Stimulated activated CD4-positive, alpha-beta T cell treated with anti-CD3 and anti-CD28 coated beads, Interleukin-2, amount 100 ng/mL, for 24 hours (primary cell): ENCODE measurements at places on chromosomes 16 and 17.

GRCh38 chr17:38926293-38927070 lies 1.1 kb downstream of the LASP1NB start:
- DNase-seq = no peak

DNA sequence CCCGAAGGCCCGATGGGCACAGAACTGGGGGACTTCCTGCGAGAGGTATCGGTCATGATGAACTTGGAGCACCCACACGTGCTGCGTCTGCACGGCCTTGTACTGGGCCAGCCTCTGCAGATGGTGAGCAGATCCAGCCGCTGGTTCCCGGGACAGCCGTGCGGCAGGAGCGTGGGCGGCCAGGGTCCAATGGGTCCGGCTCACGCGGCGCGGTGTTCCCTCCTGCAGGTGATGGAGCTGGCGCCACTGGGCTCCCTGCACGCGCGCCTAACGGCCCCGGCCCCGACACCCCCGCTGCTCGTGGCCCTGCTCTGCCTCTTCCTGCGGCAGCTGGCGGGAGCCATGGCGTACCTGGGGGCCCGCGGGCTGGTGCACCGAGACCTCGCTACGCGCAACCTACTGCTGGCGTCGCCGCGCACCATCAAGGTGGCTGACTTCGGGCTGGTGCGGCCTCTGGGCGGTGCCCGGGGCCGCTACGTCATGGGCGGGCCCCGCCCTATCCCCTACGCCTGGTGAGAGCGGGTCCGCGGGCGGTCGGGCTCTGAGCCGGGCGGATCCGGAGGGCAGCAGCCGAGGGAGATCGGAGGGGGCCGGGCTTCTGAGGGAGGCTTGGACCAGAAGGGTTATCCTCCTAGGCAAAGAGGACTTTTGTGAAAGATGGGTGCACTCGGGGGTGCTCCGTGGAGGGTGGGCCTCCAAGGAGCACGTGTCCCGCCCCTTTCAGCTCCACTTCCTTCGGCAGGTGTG lies 3.0 kb downstream of the TNK1 start:
- peak; percentile 83 for DNase-seq

GRCh38 chr17:75514919-75515495 lies 330 bp downstream of the CASKIN2 start:
- DNase-seq = no peak

- no peak for DNase-seq
Measured at GRCh38 chr17:56441308-56441707, 152.2 kb upstream of the NOG start.

GRCh38 chr17:73826181-73826871 lies 182.1 kb upstream of the SDK2 start:
- no peak for DNase-seq

GRCh38 chr17:37787055-37787757 lies 42.3 kb upstream of the HNF1B start:
- DNase-seq = no peak

- no peak for DNase-seq
Measured at GRCh38 chr17:82440469-82440981, 10.0 kb downstream of the CYBC1 start.

DNA sequence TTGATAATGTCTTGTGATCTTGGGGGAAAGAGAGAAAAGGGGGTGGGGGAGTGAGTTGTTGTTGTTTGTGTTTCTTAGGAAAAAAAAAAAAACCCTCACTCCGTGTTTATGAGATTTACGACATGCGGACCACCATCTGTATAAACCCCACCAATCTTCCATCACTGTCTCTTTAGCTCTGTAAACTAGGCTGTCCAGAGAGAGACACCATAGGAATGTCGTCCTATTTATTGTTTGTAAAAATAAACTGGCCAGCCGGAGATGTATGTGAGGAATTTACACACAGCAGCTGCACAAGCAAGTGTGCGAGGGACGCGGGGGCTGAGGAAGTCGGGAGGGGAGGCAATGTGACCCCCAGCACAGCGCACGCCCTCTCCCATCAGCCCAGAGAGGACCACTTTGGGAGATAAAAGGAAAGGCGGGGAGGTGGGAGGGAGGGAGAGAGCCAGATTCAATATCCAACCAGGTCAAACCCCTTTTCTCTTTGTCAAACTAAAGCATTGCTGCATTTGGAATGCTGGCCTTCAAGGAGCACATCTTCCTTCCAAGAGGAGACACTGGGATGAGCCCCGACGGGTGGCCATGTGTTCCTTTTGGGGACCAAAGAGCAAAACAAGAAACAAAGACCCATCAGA lies 136.2 kb upstream of the SALL1 start:
- DNase-seq = no peak

DNA sequence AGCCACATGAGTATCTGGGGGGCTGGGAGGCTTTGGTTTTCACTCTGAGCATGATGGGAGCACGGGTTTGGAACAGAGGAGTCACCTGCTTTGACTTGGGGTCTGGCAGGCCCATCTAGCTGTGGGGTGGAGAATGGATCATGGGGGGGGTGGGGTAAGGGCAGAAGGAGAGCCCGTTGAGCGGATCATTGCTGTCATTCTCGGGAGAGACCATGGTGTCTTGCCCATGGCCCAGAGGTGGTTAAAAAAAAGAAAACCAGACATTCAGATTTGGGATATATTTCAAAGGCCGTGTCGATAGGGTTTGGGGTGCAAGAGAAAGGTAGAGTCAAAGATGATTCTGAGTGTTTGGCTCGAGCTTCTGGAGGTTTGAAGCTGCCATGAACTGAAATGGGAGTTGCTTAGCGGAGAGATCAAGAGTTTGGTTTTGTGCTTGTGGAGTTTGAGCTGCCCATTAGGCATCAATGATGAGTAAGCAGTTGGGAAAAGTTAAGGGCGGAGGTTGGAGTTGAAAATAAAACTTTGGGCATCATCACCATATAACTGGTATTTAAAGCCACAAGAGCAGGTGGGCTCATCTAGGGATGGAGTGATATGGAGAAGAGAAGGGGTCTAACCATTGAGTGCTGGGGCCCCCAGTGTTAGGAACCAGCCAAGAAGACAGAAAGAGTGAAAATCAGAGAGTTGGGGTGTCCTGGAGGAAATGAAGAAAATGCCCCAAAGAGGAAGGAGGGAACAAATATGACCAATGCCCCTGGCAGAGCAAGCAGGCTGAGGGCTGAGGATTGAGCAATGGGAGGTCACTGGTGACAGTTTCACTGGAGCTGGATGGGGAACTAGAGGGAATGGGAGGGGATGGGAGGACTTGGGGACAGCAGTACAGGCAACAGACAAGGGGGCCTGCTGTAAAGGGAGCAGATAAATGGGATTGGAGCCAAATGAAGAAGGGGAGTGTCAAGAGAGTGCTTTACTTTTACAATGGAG lies 1.9 kb downstream of the NOD2 start:
- no peak for DNase-seq

DNA sequence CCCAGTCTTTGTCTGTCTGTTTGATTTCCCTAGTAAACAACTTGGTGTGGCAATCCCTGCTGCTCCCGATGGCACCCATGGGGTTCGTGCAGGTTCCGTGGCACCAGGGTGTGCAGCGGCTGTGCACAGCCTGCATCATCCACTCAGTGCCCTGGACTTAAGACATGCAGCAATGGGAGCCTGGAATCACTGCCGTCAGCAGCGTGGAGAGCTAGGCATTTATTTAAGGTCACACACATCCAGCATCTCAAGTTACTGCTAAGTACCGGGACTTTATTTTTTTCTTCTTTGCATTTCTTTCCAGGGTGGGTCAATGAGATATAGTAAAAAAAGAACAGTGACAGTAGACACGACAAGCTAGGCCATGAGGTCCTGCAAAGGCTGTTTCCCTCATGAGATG lies 2.8 kb downstream of the DHRS7C start:
- no peak for DNase-seq

DNA sequence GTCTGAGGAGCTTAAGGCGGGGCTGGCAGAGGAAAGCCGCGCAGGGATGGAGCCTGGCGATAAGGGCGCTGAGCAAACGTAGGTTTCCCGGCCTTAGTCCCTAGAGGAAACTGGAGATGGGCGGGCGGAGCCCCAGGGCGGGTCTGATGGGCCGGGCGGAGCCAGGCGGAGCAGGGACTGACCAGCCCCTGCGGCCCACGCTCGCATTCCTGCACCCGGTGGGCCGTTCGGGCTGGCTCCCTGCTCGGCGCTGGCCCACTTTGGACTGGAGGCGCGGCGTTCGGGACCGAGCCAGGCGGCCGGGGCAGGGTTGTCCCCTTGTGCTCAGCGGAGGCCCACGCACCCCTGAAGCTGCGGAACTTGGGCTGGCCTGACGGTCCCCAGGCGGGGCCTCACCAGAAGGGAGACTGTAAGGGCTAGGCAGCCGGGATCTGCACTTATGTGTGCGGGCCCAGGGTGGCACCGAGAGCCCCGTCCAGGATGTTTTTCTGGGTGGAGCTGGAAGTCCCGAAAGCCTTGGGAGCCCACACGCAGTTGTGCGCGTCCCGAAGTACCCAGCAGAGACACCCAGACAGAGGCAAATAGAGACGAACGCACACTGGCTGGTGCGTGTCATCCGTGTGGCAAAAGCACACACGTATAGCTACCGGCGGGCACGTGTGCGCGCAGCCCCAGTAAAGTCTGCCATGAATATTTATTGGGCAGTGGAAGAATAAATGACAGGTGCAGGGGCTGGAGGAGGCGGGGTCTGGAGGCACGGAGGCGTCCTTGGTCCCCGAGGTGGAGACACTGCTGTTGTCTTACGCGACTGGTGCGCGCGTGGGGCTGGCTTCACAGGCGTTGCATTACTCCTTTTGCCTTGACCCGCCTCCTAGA lies 1.4 kb downstream of the PYDC1 start:
- DNase-seq = no peak

GRCh38 chr17:6476810-6477179 lies 32.5 kb downstream of the PIMREG start:
- no peak for DNase-seq

GRCh38 chr16:53945996-53946395 lies 242.0 kb downstream of the FTO start:
- DNase-seq = no peak

GRCh38 chr17:64741038-64741641 lies 79.0 kb upstream of the SMURF2 start:
- DNase-seq = no peak

DNA sequence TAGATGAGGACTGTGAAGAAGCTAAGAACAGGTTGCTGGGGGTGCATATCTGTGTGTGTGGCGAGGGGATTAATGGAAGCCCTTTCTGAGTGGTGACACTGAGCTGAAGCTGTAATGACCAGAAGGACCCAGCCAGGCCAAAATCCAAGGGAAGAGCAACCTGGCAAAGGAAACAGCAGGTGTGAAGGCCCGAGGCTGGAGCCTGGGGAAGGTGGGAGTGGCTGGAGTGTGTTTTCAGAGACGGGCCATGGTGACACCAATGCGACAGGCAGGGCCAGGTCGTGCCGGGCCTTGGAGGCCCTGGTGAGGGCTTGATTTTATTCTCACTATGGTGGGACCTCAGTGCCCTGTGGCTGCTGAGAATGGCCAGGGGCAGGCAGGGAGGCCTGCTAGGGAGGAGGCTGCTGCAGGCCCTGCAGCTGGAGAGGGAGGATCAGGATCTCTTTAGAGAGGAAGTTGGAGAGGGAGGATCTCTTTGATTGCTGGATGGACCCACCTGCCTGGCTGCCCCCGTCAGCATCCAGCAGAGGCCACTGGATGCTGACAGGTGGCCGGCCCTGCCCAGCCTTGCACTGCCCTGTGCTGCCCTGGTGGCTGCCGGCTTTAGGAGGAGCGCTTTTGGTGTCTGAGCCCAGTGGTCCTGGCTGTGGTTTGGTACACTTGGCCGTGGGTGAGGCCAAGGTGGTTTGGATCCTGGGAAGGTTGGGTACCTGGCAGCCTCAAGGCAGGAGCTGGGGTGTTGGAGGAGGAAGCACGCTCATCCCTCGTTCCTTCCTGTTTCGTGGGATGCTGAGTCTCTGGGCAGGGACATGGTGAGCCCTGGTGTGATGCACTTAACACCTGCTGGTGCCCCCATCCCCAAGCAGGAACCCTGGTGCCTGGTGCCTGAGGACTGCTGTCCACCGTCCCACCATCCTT lies 188.3 kb downstream of the SEC14L1 start:
- DNase-seq = no peak

GRCh38 chr16:2484898-2485508 lies 10.1 kb downstream of the TBC1D24 start:
- DNase-seq = no peak

GRCh38 chr16:67441907-67442306 lies 11.0 kb downstream of the HSD11B2 start:
- DNase-seq = no peak

- DNase-seq = no peak
Measured at GRCh38 chr17:82670661-82671450, 22.6 kb upstream of the WDR45B start.

DNA sequence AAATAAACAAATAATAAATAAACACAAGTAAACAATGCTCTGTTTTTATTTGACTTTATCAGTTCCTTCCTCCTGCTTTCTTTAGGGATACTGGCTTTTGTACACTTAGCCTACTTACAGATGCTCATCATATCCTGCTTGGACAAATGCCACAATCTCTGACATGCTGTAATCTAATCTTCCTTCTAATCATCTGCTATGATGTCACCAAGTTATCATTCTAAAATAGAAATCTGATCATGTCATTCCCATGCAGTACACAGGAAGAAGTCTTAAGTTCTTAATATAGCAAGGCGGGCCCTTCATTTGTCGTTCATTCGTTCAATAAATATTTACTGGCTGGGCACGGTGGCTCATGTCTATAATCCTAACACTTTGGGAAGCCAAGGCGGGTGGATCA lies 9.1 kb upstream of the UBB start:
- no peak for DNase-seq

DNA sequence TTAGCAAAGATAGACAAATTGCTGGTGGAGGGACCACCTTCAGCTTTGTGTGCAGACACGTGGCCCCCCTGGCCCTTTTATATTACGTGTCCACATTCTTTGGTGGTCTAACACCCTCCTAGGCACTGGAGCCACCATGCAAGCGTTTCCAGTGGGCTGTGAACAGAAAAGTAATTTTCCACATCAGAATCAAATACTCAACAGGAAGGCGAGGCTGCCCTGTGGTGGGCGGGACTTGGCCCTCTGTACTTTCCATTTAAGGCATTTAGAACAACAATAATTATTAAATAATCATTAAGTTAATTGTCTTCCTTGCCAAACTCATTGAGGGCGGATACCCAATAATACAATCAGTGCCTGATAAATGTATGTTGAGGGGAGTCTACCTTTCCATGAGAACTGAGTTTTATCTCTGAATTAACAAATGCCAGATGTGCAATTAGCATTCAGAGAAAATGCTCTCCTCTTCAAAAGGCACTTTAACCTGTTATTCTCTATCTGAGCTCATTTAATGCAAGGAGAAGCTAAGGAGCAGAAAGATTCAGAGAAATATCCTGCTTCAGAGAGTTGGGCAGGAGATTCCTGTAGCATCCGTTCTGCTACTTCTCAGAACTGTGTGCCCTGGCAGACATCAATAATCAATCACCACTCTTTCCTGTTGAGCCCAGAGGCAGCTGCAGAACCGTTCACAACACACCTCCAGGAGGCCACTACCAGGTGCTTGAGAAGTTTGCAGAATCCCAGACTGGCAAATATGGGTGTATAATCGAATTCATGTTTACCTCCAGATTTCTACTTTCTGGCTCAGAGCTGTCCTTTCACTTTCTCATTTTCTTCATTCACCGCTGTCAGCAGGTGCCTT lies 109.4 kb downstream of the CMIP start:
- no peak for DNase-seq
